ENCODE measurements at places on chromosomes 13 and 19. TPM values are rescaled to one million over a fixed set of nuclear protein-coding genes. Genes with fewer than 3 reads are reported as not detected.

DNA sequence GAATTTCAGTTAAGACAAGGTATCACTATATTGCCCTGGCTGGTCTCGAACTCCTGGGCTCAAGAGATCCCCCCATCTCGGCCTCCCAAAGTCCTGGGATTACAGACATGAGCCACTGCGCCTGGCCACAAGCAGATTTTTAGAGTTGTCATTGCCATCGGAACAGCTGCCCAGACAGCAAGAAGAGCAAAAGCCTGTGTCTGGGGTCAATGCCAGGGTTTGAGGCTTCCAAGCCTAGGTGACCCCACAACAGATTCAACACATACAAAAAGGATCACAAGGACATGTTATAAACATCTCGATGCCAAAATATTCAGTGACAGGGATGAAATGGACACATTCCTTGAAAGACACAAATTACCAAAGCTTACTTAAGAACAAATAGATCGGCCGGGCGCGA, 40.1 kb upstream of the KLF2 start:
- DNase-seq = no peak

- DNase-seq = no peak
Observed at GRCh38 chr19:16627193-16627927, 644 bp downstream of the MED26 start.

DNA sequence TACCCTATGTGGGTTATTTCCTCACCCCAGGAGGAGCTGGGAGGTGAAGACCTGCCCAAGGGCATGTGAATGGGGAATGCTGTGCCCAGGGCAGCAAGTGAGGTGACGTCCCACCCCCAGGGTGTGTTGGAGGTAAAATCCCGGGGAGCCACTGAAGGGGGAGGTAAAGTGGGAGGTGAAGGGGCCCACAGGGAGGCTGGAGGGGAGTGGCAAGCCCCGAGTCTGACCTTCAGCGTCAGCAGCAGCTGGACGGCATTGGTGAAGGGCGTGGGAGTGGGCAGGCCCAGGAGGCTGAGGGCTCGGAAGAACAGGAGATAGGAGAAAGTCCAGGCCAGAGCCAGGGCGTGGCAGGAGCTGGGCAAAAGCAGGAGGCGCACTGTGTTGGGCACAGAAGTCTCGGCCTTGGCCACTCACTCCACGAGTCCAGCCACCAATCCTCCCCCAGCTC, 2.4 kb downstream of the MBOAT7 start:
- DNase-seq = no peak

DNA sequence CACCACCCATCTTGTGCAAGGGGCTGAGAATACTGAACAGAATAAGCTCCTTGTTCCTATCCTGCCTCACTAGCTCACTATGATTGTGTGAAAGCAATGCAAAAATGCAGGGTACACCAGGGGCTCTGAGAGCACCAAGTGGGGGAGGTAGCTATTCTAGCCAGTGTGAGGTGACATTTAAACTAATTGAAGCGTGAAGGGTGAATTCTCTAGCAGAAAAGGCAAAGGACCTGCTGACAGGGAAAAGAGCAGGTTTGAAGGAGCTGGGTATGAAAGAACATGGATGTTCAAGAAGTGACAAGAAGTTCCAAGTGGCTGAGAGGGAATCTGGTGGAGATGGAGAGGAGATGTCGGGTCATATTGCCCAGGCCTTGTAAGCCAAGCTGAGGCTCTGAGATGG, 64.2 kb downstream of the SIAH3 start:
- DNase-seq = no peak

GRCh38 chr19:7870571-7871436, 3.4 kb downstream of the PRR36 start:
- DNase-seq = peak; percentile 57

DNA sequence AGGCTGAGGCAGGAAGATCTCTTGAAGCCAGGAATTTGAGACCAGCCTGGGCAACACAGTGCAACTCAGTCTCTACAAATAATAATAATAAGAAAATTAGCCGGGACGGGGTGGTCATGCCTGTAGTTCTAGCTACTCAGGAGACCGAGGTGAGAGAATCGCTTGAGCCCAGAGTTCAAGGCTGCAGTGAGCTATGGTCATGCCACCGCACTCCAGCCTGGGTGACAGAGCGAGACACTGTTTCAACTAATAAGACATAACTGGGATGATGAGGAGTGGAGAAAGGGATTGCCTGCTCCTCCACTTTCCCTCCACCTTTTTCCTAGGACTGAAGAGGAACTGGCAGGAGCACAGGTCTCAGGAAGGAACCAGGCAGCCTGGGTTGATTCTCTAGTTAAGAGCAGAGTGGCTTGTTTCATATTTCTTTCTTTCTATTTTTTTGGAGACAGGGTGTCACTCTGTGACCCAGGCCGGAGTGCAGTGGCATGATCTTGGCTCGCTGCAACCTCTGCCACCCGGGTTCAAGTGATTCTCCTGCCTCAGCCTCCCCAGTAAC, 4.6 kb upstream of the GPI start:
- DNase-seq = no peak

GRCh38 chr19:12723641-12724426, at the start of gene TNPO2:
TNPO2 (minus strand) TSS chr19:12723932; CDS start chr19:12720977, 2,955 bp downstream.
- peak; percentile 42 for DNase-seq

Gene CACNG7
- not detected for total RNA-seq

Gene HSD11B1L
- total RNA-seq = 9.4 TPM

Gene MBD3L3
- not detected for total RNA-seq

Gene RFPL4A
- not detected for total RNA-seq

Gene CDK8
- total RNA-seq = 24.2 TPM

Gene OR7C2
- total RNA-seq = not detected
